Activated T-cell treated with anti-CD3 and anti-CD28 coated beads for 24 hours (primary cell): ENCODE measurements at places on chromosomes 7 and 10.

GRCh38 chr10:102710609-102711008 lies 3.6 kb downstream of the ARL3 start:
- DNase-seq, result no peak

DNA sequence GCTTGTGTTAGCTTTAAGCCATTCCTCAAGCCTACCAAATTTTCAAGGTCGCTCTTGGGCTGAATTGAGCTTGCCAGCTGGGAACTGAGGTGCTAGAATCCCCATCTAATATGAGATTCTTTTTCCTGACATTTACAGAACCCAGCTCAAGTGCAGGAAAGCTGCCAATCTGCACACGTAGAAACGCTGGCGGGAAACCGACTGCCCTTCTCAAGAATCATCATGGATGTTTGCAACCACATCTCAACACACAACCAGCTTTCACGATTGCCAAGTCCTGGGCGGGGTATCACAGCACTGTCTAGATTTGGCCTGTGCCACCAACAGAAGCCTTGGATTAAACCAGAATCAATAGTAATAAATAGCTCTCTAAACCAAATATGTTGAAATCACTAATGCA lies 203.7 kb downstream of the DIP2C start:
- DNase-seq, result no peak

GRCh38 chr10:498760-499435 lies 190.6 kb downstream of the DIP2C start:
- no peak for DNase-seq

- no peak for DNase-seq
Observed at GRCh38 chr10:132193907-132194552, 7.3 kb downstream of the DPYSL4 start.

DNA sequence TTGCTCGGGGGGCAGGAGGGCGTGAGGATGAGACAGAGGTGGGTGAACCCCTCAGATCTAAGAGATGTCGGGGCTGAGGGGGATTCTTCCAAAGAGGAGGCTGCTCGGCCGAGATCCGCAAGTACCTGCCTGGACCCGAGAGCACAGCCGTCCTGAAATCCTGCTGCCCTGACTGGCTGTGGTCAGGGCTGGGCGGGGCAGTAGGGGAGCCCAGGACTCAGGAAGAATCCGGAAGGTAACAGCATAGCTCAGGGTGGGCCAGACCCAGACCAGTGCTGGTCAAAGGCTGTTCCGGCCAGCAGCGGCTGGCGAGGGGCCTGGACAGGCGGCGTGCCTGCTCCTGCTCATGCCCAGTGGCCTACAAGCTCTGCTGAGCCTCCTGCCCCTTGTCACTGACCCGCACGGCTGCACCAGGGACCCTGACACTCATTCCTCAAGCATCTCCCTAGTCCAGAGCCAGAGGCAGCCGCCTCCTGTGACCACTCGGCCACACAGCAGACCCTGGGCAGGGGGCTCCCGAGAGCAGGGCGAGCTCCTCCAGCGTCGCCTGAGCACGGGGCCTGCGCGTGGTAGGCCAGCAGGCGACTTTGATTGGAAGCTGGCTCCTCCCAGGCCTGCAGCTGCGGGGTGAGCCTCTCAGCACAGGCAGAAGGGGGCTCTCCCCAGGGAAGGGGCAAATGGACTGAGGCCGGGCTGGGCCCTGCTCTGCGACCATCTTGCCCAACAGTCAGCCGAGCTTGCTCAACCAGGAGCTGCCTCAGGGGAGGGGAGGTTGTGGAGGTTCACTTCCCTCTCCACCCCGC lies 3.1 kb upstream of the ADAP1 start:
- no peak for DNase-seq

DNA sequence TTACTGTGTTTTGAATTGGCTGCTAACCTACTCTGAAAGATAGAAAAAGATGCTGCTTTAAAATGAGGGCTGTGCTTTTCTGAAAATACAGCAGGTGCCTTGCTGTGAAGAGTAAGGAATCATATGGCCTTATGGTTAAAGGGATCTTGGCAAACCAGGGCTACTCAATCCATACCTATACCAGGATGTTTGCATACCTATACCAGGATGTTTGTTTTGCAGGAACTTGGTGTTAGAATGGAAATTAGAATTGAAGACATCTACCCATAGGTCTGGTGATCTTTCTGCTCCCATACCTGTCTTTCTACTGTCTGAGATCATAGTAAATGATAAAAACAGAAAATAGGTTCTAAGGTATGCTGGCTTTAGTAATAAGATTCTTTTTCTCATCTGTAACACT lies 200.2 kb upstream of the C7orf33 start:
- no peak for DNase-seq

DNA sequence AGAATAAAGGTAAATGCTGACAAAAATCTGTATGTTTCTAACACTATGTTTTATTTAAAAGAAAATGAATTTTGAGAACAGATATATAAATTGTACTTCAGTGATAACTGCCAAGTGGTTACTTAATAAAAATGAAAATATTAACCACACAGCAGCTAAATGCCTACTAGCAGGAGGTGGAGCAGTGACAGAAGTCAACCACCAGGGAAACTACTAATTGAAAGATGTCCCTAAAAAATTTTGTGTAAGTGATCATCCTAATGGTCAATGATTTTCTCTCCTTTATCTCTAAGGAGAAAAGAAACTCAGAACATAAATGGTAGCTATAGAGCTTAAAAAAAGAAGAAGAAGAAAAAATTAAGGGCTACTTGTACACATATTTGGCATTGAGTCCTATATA lies 22.9 kb downstream of the WNT16 start:
- DNase-seq, result no peak

DNA sequence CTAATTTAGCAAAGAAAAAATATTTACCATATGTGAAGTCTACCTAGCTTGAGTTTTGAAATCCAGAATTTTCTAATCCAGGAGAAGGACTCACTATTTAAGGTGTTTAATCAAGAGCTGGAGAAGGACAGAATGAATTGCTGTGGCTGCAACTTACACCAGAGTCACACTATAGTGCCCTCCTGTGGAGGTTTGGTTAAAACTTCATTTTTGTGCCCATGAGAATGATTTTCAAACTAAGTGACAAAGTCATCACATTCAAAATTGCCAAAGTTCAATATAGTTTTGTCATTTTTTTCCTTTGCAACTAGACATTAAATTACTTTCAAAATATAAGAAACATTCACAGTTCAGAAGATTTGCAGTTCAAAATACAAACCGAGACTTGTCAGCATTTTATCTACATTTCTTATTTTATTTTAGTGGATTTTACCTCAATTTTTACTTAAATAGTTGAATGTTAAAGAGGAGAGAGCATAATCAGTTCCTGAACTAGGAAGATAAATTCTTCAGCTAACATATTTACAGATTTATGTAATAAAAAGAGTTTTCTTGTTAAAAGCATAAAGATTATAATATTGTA lies 70.7 kb downstream of the CABCOCO1 start:
- DNase-seq, result no peak

DNA sequence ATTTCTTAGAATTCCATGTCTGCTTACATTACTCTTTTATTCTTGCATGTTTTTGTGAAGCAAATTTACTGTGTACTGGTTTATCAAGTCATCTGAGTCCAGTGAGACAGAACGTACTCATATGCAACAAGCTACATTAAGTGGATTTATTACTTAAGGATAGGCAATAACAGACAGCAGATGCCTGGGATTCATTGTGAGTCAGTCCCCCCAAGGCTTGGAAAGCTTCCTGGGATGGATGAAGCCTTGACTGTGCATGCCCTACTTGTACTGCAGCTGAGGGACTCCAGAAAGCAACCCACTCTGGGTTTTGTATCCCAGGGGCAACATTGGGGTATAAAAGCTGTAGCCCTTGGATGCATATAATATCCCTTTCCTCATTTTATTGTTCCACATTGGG lies 113.4 kb upstream of the RAB18 start:
- no peak for DNase-seq

DNA sequence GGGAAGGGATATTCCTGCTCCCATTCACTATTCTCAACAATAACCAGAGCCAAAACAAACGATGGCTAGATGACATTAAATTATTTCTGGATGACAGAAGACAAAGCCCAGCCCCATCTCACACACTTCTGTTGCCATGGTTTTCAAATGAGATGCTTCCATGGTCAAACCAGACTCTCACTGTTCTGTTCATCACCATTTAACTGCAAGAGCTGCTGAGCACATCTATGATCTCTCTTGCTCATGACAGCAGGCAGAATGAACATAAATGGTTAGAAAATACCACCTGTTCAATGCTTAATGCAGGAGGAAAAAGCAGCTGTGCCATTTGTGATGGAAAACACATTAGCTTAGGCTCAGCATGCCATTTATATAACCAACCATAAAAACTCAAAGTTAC lies 758.6 kb upstream of the ZWINT start:
- no peak for DNase-seq

- DNase-seq, result no peak
Observed at GRCh38 chr10:85995791-85996190, 370.8 kb downstream of the GRID1 start.

GRCh38 chr7:115962340-115962739 lies 68.2 kb downstream of the TFEC start:
- no peak for DNase-seq

DNA sequence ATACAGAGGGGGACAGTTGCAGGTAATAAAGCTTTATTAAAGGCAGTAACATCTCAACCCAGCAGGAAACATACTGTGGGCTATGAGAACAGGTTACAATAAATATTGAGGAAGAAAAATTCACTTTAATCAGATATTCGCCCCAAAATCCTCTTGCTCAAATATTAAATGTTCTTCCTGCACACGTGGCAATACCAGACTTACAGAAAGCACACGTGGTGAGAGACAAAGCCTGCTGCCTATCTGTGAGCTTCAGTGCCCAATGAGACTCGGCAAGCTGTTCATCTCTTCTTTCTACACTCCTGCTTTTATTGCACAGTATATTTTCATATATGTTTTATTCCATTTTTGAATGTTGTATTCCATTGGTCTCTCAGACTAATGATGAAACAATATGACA lies 113.2 kb downstream of the OR13A1 start:
- DNase-seq, result no peak

- DNase-seq, result no peak
Observed at GRCh38 chr10:54342058-54342457, 459.0 kb downstream of the PCDH15 start.

GRCh38 chr10:63221950-63222349 lies 88.8 kb downstream of the NRBF2 start:
- no peak for DNase-seq

- no peak for DNase-seq
Observed at GRCh38 chr7:155208681-155209477, 88.8 kb upstream of the INSIG1 start.

DNA sequence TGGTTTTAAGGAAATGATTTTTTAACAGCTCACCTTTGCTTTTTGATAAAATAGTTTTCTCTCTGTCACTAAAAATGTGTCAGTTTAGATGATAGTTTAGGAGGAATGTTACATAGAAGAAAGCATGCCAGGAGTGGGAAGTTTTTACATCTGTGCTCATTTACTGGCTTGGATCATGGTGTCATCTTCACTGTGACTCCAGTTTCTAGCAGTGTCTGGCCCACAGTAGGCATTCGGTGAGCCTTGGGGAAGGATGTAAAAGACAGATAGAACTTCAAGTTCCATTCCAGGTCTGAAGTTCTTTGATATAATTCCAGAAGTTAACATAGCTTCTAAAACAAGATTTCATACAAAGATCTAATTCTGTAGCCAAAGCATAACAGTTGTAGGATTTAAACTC lies 259.2 kb downstream of the BICC1 start:
- no peak for DNase-seq

GRCh38 chr10:61973906-61974305 lies 72.4 kb downstream of the ARID5B start:
- DNase-seq, result no peak

GRCh38 chr7:137881607-137882260 lies 35.0 kb upstream of the DGKI start:
- DNase-seq, result no peak

GRCh38 chr10:117619223-117619622 lies 76.7 kb downstream of the EMX2 start:
- no peak for DNase-seq

DNA sequence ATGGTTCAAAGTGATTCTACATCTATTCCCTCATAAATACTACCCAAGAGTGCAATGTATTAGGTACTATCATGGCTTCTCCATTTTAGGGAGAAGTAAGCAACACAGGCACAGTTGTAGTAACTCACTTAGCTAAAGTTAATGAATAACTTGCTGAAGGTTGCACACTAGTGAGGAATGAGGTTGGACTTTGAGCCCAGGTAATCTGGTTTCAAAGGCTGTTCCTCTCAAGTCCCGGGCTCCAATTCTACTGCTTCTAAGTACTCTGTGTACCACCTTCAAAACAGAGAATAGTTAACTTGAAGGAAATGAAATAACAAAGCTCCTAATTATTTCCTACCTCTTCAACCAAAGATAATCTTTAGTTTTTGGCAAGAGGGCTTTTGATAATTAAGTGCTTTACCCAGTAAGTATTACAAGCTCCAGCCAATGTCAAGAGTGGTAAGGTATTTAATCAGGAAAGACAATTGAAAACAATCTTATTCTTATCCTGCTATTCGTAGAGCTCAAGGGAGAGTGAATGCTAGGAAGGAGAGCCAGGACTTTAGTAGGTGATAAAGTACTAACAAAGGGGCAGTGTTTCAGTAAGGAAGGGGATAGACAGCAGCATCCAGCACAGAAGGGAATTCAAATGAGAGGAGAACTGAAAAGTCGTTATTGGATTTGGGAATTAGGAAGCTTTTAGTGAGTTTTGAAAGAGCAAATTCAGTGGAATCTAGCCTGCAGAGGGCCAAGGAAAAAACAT lies 158.2 kb upstream of the PTPRZ1 start:
- DNase-seq, result no peak

- no peak for DNase-seq
Observed at GRCh38 chr10:7577176-7577575, 89.6 kb downstream of the ITIH5 start.

GRCh38 chr10:1122349-1122748 lies 66.2 kb downstream of the WDR37 start:
- no peak for DNase-seq

GRCh38 chr7:110983822-110984456 lies 107.0 kb upstream of the LRRN3 start:
- no peak for DNase-seq

- DNase-seq, result no peak
Observed at GRCh38 chr7:134502463-134503371, 24.6 kb upstream of the AKR1B10 start.

DNA sequence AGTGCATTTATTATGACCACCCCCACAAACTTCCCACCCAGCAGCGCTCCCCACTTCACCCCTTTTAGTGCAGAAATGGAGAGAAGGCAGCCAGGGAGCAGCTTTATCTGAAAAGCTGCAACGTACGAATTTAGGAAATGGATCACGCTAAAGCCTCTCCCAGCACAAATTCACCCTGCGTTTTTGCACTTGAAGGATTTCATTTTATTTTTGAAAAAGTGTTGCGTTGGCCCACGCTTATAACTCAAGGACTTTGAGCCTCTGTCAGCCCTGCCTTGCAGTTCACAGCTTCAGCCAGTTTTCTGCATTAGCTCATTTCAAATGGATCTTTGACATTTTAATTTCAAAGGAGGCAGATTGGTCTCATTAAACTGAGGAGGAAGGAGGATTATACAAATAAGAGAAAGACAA lies 556.1 kb downstream of the KCNMA1 start:
- DNase-seq, result no peak

DNA sequence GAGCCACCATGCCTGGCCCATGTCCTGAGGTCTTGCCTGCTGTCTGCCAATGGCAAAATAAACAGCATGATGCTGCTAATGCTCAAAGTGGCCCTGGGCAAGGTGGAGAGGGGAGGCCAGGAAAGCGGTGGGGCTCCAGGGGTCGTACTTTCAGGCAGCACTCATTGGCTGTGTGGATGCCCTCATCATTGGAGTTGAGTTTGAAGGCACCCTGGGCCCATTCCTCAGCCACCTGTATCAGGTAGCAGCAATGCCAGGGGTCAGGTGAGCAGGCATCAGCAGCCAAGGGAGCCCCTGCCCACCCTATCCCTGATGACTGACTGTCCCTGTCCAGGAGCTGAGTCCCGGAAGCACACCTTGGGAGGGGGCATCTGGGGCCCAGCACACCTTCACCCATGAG lies 902.5 kb upstream of the ZNF722 start:
- DNase-seq, result no peak
